ENCODE measurements at places on chromosomes 4 and X.

- no peak for DNase-seq
Measured at GRCh38 chr4:38242822-38243387, 282.7 kb downstream of the PTTG2 start.

DNA sequence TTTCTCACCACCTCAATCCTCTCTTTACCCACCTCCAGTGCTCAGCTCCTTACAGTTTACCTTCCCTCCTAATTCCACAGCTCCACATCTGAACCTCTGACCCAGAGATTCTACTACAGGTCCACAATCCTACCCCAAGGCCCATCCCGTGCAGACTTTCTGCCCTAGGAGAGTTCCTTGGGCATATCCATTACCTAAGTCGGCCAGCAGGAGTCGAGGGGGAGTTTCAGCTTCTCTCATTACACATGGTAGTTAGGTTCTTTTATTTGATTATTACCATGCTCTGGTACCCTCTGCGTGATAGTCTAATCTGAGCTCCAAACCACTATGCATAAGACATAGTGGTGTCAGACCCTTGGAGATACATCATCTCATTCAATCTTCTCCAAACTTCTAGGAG is 117.9 kb downstream of the SH3RF1 start:
- DNase-seq, result no peak

DNA sequence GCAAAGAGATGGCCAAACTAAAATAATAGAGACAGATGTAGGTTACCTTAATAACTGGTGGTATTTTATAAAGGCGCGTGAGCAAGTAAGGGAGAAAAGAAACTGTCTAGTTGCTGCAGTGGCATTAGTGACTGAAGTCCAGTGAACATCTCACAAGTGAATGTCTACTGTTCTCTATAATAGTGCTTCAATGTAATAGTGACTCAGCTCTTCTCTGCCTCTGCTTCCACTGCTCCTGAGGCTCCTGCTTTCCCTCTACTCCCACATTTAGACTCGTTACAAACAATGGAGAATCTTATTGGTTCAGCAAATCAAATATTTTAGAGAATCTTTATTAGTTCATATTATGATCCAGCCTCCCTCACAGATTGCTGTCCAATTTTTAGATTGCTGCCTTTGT is 779.1 kb upstream of the HTR2C start:
- no peak for DNase-seq

DNA sequence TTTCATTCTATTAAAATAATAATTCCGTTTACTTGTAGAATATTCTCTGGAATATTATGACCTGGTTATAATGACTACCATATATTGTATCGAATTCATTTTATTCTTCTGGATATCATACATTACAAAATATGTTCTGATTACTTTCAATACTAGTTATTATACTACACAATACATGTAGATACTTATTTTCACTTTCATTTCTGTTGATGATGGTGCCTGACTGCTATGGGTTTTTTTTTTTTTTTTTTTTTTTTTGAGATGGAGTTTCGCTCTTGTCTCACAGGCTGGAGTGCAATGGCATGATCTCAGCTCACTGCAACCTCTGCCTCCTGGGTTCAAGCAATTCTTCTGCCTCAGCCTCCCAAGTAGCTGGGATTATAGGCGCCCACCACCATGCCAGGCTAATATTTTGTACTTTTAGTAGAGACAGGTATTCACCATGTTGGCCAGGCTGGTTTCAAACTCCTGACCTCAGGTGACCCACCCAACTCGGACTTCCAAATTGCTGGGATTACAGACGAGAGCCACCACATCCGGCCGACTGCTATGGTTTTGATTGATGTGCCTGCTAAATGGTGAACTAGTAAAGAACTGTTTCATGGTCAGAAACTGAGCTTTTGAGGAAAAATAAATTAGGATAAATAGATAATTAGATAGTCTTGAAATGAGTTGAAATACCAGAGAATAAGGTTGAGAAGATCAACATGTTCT is 39.5 kb downstream of the PCDH10 start:
- DNase-seq, result no peak

GRCh38 chr4:110622841-110623717 is at the start of gene PITX2:
TSS of gene PITX2 (minus strand) at chr4:110623077. CDS start at chr4:110622460, 617 bp downstream.
- DNase-seq, result no peak

DNA sequence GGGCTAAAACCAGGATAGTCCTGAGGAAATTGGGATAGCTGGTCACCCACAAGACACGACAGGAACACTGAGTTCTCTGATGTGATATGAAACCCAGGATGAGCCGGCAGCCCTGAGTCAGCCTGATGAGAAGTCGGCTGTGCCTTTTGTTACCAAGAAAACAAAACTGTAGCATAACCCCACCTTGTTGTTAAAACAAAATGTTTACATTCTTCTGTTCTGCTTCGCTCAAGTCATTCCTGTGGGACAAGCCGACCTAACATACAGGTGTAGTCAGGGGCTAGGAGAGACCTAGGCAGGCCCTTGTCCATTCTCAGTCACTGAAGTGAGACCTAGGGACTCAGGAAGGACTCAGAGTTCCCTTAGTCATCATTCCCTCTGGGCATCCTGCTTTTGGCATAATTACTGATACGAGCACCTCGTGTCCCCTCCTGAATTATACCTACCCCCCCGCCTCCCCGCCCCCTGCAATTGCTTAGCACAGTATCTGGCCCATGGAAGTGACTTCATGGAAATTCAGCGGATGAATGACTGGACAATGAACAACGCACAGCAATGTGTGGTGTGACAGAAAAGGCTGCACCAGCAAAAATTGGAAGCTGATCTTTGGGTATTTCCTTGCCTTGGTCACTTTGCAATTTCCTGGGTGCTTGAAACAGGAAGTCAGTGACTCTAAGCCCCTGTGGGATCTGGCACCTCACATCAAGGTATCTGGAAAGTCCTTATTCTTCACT is 31.9 kb upstream of the TLR2 start:
- DNase-seq, result no peak

GRCh38 chr4:165606465-165607205 is 227.8 kb downstream of the CPE start:
- no peak for DNase-seq

- DNase-seq, result no peak
Measured at GRCh38 chr4:158810487-158811215, 41.8 kb downstream of the FNIP2 start.

DNA sequence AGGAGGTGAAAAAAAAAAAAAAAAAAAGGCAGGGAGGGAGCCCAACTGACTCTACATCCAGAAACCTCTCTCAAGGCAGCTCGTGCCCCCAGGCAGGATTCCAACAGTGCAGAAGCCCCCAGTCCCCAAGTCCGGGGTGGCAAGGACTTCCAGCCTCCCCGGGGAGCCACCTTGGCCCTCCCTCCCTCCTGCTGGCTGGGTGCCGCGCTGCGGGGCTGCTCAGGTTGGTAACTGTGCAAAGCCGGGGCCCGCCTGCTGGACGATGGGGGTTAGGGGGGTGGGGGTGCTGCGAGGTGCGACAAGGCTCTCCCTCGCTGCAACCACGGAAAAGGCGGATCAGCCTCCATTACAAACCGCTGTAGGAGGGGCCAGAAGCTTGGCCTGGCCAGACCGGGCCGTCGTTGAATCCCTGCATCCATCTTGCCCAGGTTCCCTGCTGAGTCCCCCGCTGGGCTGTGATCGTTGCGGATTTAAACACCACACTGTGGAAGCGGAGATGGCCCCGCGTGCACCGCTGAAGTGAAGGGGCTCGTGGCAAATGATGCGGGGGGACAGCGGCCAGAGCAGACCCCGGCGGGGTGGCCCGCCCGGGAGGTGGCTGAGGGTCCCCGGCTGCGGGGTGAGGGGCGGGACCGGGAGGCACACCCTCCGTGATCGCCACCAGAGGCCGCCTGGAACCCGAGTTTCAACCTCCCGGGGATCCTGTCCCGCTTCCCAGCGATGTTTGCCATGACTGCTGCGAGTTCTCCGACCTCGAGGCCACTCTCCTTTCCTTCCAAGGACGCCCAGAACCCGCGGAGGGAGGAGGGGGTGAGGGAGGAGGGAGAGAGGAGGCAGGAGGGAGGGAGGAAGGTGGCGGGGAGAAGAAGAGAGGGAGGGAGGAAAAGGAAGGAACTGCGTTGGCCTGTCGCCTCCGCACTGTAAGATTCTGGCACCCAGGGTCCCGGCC is 58.0 kb upstream of the DDX3X start:
- peak; percentile 50 for DNase-seq

DNA sequence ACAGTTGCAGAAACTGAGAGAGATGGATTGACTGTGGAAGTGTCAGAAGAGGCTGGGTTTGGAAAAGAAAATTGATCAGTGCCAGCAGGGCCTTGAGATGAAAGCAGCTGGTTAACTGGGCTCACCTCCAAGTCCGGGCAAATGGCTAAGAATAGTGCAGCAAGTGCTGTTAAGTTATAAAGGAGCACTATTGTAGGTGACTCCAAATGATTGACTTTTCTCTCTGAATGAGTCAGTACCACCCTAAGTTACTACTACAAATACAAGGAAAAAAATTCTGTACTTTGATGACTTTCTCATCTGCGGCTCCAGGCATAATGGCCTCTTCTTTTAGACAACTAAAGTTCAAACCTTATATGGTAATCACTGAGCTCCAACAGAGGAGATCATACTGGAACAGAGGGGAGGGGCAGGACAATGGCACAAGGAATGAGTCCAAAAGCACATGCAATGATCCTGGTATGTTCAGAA is 733.4 kb upstream of the INTU start:
- DNase-seq, result no peak
